ENCODE measurements at places on chromosomes 2 and 18.

- no peak for DNase-seq
These were observed 708.6 kb downstream of the CCDC85A start for GRCh38 chr2:56892382-56892781.

DNA sequence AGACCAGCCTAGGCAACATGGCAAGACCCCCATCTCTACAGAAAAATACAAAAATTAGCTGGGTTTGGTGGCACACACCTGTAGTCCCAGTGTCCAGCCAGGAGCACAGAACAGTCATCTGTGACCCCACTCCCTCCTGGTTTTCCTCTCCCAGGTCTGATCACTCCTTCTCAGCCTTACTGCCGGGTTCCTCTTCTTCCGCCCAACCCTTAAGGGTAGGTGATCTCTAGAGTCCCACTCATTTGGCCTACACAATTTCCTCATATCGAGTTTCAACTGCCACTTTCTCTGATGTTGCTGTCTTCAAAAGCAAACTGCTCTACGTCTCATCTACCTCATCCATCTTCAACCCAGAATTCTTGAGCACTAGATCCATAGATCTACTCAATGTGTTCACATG is 13.4 kb upstream of the MAT2A start:
- DNase-seq = no peak

GRCh38 chr2:62657783-62658182 is 47.7 kb upstream of the EHBP1 start:
- DNase-seq = no peak

GRCh38 chr2:223759569-223760430 is 77.6 kb downstream of the AP1S3 start:
- DNase-seq = no peak

- DNase-seq = no peak
These were observed 237.3 kb downstream of the OSR1 start for GRCh38 chr2:19120941-19121750.

Measured in GM12891 (cell line).